ENCODE measurements at places on chromosomes 2 and 18. TPM values are rescaled to one million over a fixed set of nuclear protein-coding genes. Genes with fewer than 3 reads are reported as not detected.

Gene EML4
- 135 TPM for total RNA-seq

Gene ARHGEF4
- total RNA-seq, result 1.4 TPM

Gene SERPINB10
- total RNA-seq, result not detected

Gene WDPCP
- 7.2 TPM for total RNA-seq

Gene IL18R1
- total RNA-seq, result 38.2 TPM

Gene MOGAT1
- not detected for total RNA-seq

Gene SAG
- 0.55 TPM for total RNA-seq

Gene INHBB
- total RNA-seq, result not detected

Gene IL1RL1
- total RNA-seq, result 0.19 TPM

Gene ERMN
- total RNA-seq, result 3.1 TPM

Gene TIA1
- total RNA-seq, result 139 TPM

Gene NEU2
- total RNA-seq, result not detected

Gene SKOR2
- total RNA-seq, result not detected

Gene LYG1
- total RNA-seq, result 1.2 TPM

Gene TLX2
- 0.63 TPM for total RNA-seq

Gene PSTPIP2
- 12.8 TPM for total RNA-seq

Gene ITPRIPL1
- 28.9 TPM for total RNA-seq

Gene ABCG8
- total RNA-seq, result not detected

Gene LONRF2
- not detected for total RNA-seq

Gene SGPP2
- 0.53 TPM for total RNA-seq

Gene B4GALT6
- total RNA-seq, result 1.3 TPM

Gene LYG2
- not detected for total RNA-seq

Gene SPP2
- not detected for total RNA-seq

Gene ERBB4
- total RNA-seq, result not detected

Gene ALPI
- total RNA-seq, result not detected

Gene IL36A
- total RNA-seq, result not detected

Gene POTEJ
- not detected for total RNA-seq

Gene MROH2A
- total RNA-seq, result not detected

Gene DPP4
- total RNA-seq, result 130 TPM

Gene TEKT4
- not detected for total RNA-seq

Gene KCNG2
- not detected for total RNA-seq

Gene REG3G
- not detected for total RNA-seq

Gene ARHGEF33
- total RNA-seq, result not detected

Gene CTDP1
- total RNA-seq, result 41.8 TPM

Gene TNFRSF11A
- total RNA-seq, result 15.8 TPM

Gene POTEI
- not detected for total RNA-seq

Gene RPRM
- not detected for total RNA-seq

Gene NHEJ1
- 16.7 TPM for total RNA-seq

Gene SEMA4F
- total RNA-seq, result 6.9 TPM

Gene RAB10
- 90.3 TPM for total RNA-seq

Gene DHRS9
- total RNA-seq, result not detected

Gene PLCD4
- 0.38 TPM for total RNA-seq

Gene CCDC141
- 13.0 TPM for total RNA-seq

Gene CRYBA2
- total RNA-seq, result not detected

Gene CHRNG
- not detected for total RNA-seq

Gene APCDD1
- total RNA-seq, result not detected

Gene RAPGEF4
- total RNA-seq, result 0.43 TPM

Gene CDK15
- total RNA-seq, result not detected

Gene LPIN2
- total RNA-seq, result 97.0 TPM

Gene ZC3H8
- 19.2 TPM for total RNA-seq

Gene ZC3H6
- total RNA-seq, result 14.7 TPM

Gene MAL
- total RNA-seq, result 366 TPM
